Ascending aorta (tissue), 2 donors: ENCODE measurements at places on chromosomes 13 and 19. TPM values are rescaled to one million over a fixed set of nuclear protein-coding genes. Genes with fewer than 3 reads are reported as not detected.
A peak's percentile ranks its signal among the peaks of the same experiment; 100 is the strongest.

- DNase-seq = no peak
These were observed 73.5 kb upstream of the GJB6 start for GRCh38 chr13:20305587-20305986.

DNA sequence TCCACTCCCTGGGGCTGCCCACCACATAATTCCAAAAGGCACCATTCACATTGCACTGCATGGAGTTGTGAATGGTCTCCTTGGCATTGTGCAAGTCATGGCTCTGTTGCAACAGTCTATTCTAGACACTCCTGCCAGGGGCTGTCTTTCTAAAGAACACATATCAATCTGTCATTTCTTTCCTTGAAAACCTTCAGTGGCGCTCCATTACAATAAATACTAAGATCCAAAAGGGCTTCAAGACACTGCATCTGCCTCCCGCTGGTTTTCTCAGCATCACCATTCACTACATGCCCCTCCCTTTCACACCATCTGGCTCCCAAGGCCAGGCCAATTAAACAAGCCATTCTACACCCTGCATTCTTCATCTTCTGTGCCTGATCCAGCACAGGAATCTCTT, 32.2 kb upstream of the TM9SF2 start:
- no peak for DNase-seq

- DNase-seq = no peak
These were observed 750.6 kb downstream of the DIAPH3 start for GRCh38 chr13:59413126-59413525.

DNA sequence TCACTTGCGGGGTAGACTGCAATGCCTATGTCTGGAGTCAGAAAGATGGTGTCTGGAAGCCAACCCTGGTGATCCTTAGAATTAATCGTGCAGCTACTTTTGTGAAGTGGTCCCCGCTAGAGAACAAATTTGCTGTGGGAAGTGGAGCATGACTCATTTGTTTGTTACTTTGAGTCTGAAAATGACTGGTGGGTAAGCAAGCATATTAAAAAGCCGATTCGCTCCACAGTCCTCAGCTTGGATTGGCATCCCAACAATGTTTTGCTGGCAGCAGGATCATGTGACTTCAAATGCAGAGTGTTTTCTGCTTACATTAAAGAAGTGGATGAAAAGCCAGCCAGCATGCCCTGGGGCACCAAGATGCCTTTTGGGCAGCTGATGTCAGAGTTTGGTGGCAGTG, 9.5 kb upstream of the ERVV-1 start:
- no peak for DNase-seq

BRSK1 gene
- 6.5 TPM for total RNA-seq

- peak; percentile 99 for DNase-seq
These were observed at the start of gene JUNB for GRCh38 chr19:12791345-12792050. TSS of gene JUNB (plus strand) at chr19:12791486. CDS start at chr19:12791772, 286 bp downstream.

GRCh38 chr19:52229524-52229923, 39.7 kb downstream of the PPP2R1A start:
- no peak for DNase-seq

DNA sequence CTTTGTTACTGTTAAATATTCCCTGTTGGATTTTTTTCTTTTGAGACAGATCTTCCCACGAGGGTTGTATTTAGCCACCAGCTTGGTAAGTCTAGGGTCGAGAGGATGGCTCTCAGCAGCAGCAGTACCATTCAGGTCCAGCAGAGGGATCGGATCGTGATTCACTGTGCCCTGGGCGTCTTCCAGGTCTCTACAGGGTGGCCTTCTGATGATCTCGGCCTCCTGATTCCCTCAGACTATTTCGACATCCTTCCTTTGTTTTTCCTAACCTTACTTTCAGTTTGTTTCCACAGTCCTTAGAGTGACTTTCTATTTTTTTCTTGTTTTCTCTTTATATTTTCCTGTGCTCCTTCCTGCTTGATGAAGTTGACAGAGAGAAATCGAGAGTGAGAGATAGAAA, 1436.9 kb downstream of the UQCRFS1 start:
- no peak for DNase-seq

DNA sequence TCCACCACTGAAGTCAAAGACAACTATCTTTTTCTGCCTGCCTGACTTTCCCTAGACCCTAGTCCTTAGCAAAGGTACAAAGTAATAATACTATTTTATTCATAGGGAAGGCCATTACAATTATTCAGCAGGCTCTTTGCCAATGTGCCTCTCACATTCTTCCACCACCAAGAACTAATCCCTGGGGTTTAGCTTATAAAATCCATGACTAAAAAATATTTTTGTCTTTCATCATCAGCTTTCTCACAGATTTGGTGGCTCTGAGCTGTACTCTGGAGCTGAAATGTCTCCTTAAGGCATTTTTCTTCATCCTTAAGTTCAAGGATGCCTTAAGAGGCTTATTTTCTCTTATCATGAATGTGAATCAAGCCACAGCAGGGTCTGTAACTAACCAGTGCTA, 96.1 kb downstream of the OXGR1 start:
- no peak for DNase-seq

GRCh38 chr13:73970421-73971055, 163.7 kb downstream of the KLF12 start:
- no peak for DNase-seq

HRC gene
- not detected for total RNA-seq

- no peak for DNase-seq
These were observed 23.6 kb downstream of the TNFSF11 start for GRCh38 chr13:42597505-42597904.

GRCh38 chr13:40254394-40254793, 412.0 kb downstream of the FOXO1 start:
- no peak for DNase-seq

CASP14 gene
- total RNA-seq = not detected

- DNase-seq = no peak
These were observed 1443.1 kb downstream of the PCDH9 start for GRCh38 chr13:65787082-65787481.

- DNase-seq = no peak
These were observed 30.5 kb downstream of the NFIC start for GRCh38 chr19:3396881-3397265.

- DNase-seq = no peak
These were observed 5.3 kb downstream of the DYRK1B start for GRCh38 chr19:39828654-39829032.

PCSK4 gene
- total RNA-seq = 1.5 TPM

DNA sequence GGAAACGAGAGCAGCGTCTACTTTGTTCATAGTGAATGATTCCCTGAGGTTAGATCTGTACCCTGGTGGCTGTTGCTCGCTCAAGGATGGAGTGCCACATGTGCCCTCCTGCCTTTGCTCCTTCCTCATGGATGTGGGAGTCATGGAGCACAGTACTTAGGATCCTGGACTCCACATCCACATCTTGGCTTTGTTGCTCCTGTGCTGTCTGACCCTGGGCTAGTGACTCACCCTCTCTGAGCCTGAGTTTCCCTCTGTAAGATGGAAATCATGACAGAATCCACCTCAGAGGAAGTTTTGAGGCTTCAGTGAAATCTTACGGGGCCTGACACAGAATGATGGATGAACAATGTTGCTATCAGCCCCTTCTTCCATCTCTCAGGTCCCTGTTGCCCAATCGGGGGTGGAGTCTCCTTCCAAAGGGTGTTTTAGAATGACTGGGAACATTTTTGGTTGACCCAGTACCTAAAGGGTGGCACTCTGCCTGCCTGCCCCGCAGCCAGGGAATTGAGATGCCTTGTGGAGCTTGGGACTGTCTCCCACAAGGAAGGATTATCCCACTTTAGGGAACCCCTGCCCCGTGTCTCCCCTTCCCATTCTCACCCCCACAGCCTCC, 9.8 kb upstream of the TIMM50 start:
- DNase-seq = no peak

DNA sequence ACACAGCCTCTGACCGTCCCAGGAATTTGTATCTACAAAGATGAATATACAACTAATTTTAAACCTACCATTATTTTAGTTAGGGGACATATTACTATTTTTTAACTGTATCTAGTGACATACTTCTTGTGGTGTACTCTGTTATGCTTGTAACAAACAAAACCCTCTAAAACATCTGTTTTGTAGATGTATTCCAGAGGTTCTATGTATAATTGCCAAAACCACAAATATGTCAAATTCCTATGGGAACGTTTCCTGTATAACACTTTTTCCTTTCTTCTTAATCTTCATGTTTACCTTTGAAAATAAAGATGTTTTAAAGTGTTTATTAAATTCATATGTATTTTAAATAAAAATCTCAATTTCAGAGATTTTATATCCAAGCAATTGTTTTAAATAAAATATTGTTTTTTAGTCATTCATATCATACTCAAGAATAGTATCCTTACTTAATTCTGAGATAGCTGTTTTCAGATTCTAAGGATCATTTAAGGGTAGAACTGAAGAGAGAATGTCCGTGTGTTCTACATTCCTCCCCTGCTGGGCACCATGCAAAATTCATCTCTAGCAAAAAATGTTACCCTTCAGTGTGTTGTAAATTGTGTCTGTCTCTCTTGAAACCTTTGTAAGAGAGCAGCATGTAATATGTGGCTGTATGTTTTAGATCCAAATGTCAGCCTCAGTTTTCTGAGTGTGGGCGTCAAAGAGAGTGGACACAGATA, 1327.7 kb downstream of the EFNB2 start:
- no peak for DNase-seq

IL11 gene
- not detected for total RNA-seq

DNA sequence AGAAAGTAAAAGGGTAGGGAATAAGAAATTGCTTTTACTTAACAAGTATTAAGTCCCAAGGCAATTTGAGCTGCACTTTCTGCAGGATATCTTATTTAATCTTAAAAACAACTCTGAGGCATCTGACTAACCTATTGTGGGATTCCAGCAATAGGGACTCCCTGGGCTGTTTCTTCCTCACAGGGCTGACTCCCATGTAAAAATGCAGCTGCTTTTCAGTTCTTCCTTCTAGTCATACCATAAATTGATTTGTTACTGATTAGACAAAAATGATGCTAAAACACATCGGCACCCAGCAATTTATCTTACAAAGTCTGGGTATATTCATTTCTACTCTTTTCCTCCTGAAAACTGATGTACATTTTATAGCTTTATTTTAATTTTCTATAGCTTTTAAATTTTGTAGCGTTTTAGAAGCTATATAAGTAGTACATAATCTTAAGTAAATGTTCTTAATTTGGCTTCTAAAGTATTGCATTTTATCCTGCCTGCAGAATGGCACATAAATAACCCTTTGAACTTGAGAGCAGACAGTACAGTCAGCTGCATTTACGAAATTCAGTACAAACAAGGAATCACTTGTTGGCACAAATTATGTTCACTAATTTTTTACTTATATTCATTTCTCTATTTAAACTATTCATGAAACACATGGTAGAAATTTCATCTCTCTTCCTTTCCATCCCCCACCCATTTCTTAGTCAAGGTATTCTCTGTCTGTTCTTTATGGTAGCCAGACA, 102.4 kb upstream of the FRY start:
- DNase-seq = no peak

DNA sequence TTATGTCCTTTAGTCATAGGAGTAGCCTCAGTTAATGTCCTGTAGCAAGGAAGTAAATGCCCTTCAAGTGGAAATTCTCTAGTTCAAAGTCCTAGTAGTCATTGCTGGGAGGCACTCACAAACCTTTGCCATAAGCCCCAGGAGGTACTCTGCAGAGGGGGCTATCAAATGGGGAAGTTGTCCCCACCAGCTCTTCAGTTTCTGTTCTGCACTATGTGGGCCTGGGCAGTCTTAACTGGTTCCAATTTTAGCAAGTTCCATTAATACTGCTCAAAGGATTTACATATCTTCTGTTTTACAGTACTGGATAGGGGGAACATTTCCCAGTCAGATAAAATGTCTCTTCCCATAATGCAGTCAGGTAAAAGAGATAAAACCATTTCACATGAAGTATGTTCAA, 101.3 kb downstream of the B3GLCT start:
- DNase-seq = no peak

ZNF444 gene
- total RNA-seq = 94.9 TPM

DNA sequence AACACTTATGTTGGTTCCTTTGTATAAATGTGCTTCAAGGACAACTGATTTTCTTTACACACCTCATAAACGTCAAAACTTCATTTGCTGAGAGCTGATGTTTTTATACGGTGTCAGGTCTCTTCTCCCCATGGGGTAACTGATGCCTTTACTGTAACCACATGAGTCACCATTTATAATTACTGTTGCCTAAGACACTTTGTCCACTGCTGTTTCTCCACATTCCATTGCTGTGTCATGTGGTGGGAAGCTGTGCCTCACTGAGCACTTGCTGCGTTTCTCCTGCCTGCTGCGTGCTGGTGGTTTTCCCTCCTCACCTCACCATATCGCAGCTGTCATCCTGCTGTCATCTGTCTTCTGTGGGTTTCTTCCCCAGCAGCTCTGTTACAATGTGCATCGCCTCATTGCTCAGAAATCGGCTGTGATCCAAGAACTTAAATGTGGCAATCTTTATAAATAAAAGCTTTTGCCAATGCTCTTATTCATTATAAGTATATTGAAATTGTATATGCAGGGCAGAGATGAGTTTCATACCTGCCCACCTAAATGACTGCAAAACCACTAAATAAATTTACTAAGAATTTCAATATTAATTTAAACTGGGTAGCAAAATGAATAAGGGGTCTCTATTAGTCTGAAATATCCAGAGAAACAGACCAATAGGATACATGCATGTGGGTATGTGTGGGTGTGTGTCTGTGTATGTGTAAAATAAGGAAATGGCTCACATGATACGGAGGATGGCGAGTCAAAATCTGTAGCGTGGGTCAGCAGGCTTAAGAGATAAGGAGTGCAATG, 547.0 kb upstream of the SLITRK5 start:
- no peak for DNase-seq

GRCh38 chr13:51793570-51794271, 10.2 kb downstream of the DHRS12 start:
- DNase-seq = no peak

C1QTNF9 gene
- not detected for total RNA-seq

DNA sequence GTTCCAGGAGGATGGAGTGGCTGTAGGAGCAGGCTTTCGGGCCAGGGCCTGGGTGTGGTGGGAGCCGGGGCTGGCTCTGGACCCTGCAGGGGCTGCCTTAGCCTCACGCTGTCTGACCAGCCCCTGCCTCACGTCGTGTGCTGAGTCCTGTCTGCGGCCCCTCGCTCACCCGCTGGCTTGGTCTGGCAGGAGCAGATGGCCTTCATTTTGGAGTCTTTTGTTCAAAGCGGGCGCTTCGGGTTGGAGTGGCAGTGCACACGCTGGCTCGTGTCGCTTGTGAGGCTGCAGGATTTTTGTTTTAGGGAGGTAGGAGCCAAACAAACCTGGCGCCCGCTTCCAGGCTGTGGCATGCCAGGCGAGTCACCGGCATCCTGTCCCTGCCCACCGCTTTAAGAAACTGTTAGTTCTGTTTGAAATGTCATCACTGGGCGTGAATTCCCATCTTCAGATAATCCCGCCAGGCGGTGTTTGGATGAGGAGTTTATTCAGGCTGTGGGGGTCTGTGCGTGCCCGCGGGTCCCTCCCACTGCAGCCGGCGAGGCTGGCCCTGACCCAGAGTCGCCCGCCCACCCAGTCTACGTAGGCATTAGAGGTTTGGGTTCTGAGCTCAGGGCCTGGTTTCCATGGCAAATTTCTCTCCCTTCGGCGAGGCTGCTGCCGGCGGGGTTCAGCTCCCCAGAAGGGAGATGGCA, 89.8 kb downstream of the KDM4B start:
- DNase-seq = no peak

CHST8 gene
- total RNA-seq = not detected

ACP7 gene
- total RNA-seq = not detected

RAB3A gene
- total RNA-seq = 12.3 TPM

GRCh38 chr19:43763473-43763939, 8.7 kb upstream of the SMG9 start:
- no peak for DNase-seq

OR7A5 gene
- not detected for total RNA-seq

GRCh38 chr13:80151016-80151415, 189.9 kb downstream of the SPRY2 start:
- no peak for DNase-seq

GRIK5 gene
- total RNA-seq = 15.5 TPM

- DNase-seq = no peak
These were observed 263.1 kb downstream of the FGF14 start for GRCh38 chr13:102138635-102139190.
